ENCODE measurements at places on chromosomes 16 and 17.

DNA sequence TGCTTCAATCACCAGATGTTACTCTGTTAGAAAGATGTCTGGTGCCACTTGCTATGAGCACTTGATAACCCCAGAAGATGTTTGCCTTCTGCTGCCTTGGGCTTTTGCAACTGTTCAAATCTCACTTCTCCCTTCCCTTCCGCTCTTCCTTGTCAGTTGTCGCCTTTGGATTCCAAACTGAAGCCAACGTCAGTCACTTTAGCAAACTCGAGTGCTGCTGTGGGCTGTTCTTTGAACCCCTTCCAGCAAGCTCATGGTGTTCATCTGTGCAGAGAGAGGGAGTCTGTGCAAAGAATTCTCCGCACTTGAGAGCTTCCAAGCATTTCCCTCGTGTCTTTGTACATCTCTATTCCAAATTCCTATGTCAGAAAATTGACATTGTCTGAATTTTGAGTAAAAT is 879.4 kb downstream of the CDH11 start:
- DNase-seq, result no peak

GRCh38 chr17:63985387-63986140 is 12.6 kb upstream of the PRR29 start:
- no peak for DNase-seq

GRCh38 chr16:10666291-10666690 is 28.4 kb downstream of the TEKT5 start:
- no peak for DNase-seq

DNA sequence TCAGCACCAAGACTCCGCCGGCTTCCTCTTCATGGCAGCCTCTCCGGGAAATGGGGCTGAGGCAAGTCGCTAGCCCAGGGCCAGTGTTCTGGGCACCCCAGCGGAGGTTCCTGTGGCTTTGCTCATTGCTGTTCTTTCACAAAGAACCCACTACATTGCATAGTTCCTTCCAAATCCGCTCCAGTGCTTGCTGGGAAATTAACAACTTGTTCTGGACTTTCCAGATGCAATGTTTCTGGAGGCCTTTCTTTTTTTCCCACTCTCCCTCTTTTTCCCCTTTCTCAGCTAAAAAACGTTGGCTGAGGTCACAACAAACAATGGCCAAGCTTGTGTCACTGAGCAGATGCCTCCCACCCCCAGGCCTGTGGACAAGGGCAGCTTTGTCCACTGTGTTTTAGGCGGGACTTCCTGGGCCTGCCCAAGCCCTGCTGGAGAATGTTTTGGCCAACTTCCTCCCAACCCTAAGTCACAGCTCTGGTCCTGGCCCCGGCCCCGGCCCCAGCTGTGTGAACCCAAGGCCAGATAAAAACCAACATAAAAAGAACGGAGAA is 131.5 kb upstream of the RCVRN start:
- no peak for DNase-seq

GRCh38 chr16:16092925-16093627 is 130.2 kb downstream of the ABCC6 start:
- DNase-seq, result no peak
